Left forelimb (tissue), 1 donor: ENCODE measurements at places on chromosomes 4 and X.

DNA sequence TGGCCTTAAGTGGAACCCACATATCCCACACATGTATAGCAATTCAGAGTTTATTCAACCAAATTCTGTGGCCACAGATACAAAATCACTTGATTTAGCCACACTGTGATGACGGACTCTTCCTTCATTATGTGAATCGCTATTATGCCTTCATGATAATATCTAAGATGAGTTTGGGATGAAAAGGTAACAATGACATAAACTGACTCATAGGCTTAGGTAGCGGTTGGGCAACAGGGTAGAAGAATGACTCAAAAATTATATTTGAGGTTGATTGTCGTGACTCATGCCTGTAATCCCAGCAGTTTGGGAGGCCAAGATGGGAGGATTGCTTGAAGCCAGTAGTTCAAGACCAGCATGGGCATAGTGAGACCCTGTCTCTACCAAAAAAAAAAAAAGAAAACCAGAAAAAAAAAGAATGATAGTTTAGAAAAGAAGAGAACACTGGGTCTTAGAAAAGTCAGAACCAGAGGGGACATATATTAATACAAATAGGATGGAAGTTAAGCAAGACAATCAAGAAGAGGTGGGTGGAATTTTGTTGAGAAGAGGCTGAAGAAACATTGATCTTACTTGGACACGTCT, 70.4 kb upstream of the USP9X start:
- DNase-seq = no peak

GRCh38 chr4:106478152-106478551, 109.6 kb upstream of the GIMD1 start:
- no peak for DNase-seq

GRCh38 chr4:31040106-31040505, 319.9 kb downstream of the PCDH7 start:
- DNase-seq = no peak

- DNase-seq = no peak
These were observed 391.6 kb downstream of the ARHGAP24 start for GRCh38 chr4:85866508-85866907.

GRCh38 chr4:153075836-153076518, 128.3 kb upstream of the TRIM2 start:
- DNase-seq = no peak
